KG1 (cell line): ENCODE measurements at places on chromosomes 16 and 17.

GRCh38 chr17:71022758-71023157 is 853.4 kb downstream of the KCNJ2 start:
- DNase-seq = no peak

- DNase-seq = no peak
Measured at GRCh38 chr16:81551821-81552304, 107.3 kb downstream of the CMIP start.

DNA sequence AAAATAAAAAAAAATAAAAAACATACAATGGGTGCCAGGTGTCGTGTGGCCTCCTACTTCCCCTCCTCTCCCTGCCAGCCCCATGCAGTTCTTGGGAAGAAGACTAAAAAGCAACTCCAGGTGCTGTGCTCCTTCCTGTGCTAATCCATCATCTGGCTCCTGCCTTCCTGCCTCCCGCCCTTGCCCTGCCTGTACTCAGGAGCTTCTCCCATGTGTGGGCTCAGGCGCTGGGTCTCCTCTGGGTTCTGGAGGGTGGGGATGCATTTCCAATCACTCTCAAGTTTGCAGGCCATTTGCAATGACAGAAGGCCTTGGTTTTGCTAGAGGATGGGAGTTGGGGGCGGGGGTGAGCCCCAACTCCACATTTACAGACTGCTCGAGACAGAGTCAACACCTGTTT is 122.9 kb downstream of the SDK2 start:
- DNase-seq = no peak

DNA sequence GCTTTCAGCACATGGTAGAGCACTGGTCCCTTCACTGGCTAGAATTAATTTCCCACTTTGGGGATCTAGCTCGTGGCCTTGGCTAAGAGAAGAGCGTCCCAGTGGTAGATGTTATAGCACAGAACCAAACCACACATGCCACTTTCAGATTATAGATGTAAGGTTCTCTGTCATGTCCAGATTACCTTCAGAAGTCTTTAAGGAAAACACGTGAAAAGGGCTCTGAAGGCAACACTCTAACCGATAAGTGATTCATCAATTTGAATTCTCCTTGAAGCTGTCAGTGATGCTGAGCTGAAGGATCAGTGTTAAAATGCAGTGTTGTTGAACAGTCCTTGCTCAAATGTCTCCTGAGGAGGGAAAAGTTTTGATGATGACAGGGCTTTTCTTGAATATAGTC is 43.5 kb upstream of the VPS4A start:
- DNase-seq = no peak

- DNase-seq = no peak
Measured at GRCh38 chr16:70674221-70675014, 11.4 kb downstream of the MTSS2 start.

- no peak for DNase-seq
Measured at GRCh38 chr16:7601100-7601499, 268.5 kb downstream of the RBFOX1 start.

GRCh38 chr17:1546292-1546922 is 16.2 kb downstream of the PITPNA start:
- no peak for DNase-seq

- DNase-seq = no peak
Measured at GRCh38 chr17:30352240-30352814, 18.5 kb upstream of the TMIGD1 start.

- no peak for DNase-seq
Measured at GRCh38 chr16:68776821-68777485, 39.9 kb downstream of the CDH1 start.

DNA sequence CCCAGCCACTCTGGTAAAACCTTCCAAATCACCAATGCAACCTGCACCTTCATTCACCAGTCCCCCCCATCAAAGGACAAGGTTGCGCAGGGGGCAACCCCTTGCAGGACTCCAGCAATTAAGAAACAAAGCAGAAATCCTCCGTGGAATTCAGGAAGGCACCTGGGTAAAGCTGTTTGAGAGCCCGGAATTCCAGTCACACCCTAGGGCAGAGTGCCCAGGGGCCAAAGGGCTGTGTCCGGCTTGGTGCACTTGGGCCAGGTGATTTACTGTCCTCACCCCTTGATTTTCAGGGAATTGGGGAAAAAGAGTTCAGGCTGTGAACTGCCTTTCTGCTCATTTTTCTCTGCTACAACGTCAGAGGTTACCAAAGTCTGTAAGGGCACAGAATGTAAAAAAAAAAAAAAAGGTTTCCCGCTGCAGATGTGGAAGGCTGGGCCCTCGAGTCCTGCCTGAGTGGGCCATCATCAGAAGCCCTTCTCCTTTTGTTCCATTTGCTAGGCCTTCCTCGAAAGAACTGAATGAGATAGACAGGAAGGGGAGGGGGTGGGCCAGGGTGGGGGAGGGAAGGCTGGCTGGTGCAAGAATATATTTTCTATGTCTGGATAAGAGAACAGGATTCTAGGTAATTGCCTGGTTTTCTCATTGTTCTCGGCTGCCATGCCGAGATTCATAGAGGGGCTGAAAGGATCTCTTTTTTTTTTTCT is 266.5 kb upstream of the PSMD7 start:
- no peak for DNase-seq

GRCh38 chr17:9839433-9839832 is 13.7 kb downstream of the GLP2R start:
- no peak for DNase-seq

GRCh38 chr17:40190197-40191021 is 13.1 kb downstream of the RAPGEFL1 start:
- DNase-seq = no peak

DNA sequence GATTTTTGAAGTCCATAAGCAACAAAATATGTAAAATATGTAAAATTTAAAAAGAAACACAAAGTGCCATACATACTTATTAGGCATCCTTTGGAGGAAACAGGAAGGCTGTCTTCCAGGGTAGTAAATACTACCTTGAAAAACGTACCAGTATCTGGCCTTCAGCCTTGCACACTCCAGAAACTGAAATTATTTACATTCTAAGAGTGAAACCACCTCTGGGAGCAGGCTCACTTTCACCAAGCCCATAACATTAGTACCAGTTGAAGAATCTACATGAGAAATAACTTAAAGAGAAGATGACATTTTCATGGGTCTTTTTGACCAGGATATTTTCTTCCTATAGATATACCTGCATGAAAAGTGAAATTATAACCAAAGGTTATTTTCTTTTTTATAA is 6.4 kb downstream of the KRTAP9-1 start:
- DNase-seq = no peak

DNA sequence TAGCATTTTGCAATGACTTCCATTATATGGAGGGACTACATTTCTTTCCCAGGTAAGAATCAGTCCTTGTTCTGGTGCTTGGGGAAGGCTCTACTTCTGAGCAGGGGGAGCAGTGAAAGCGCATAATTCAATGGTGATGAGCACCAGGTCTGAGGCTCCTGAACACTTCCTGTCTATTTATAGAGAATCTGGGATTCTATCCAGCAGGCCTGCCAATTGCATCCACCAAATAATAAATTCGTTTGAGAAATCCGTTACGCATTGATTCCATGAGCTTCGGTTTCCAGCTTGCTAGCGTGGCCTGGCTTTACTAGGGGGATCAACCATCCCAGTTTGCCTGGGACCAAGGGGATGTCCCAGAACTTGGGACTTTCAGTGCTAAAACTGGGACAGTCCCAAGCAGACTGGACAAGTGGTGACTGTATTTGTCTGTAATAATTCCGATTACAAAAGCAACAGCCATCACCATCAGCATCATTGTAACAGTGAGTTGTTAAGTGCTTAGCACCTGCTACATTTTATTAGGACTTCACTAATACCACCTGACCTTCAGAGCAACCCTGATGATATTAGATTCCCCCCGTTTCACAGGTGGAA is 349.9 kb downstream of the MAF start:
- DNase-seq = no peak

GRCh38 chr16:48282636-48283263 is 35.4 kb upstream of the ABCC11 start:
- DNase-seq = no peak

DNA sequence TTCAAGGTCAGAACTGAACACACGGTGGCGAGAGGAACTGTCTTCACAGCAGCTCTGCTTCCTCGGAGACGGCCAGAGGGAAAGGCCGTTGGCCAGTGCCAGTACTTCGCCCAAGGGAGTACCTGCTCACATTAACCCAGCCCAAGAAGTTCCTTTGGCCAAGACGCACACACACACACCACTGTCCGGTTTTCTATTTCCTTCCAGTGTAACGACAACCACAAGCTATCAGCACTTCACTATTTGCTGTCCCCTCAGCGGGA is 744 bp upstream of the GGNBP2 start:
- peak; percentile 67 for DNase-seq

DNA sequence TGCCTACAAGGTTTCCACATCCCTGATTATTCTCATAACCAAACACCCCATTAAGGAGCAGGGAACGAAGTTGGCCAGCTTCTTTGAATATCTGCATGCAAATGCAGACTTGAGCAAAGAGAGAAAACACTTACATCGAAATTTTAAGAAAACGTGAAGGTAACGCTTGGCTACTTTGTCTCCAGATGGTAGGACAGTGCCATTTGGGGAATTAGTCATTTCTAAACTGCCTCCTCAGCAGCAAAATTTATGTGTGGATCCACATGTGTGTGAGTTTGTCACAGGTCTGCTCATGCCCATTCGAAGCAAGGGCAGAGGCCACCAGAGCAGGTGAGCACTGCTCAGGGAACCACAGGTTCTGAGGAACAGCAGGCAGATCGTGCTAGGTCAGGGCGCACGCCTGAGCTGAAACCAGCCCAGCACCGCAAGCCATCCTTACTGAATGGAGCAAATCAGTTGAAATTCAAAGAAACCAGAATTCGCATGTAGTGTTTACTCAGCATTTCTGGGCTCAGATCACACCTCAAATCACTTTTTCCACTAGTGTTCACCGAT is 80.1 kb downstream of the SOCS1 start:
- no peak for DNase-seq

GRCh38 chr16:63216696-63217423 is 1180.6 kb upstream of the CDH8 start:
- DNase-seq = no peak

DNA sequence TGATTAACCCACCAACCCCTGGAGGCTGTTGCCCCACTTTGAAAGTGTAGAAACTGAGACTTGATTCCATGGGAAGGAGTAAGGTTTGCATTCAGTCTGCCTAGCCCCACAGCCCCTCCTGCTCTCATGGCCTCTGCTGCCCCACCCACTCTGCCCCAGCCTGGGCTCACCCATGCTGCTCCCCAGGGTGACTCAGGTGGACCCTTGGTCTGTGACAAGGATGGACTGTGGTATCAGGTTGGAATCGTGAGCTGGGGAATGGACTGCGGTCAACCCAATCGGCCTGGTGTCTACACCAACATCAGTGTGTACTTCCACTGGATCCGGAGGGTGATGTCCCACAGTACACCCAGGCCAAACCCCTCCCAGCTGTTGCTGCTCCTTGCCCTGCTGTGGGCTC is 6.5 kb downstream of the PRSS41 start:
- DNase-seq = no peak

DNA sequence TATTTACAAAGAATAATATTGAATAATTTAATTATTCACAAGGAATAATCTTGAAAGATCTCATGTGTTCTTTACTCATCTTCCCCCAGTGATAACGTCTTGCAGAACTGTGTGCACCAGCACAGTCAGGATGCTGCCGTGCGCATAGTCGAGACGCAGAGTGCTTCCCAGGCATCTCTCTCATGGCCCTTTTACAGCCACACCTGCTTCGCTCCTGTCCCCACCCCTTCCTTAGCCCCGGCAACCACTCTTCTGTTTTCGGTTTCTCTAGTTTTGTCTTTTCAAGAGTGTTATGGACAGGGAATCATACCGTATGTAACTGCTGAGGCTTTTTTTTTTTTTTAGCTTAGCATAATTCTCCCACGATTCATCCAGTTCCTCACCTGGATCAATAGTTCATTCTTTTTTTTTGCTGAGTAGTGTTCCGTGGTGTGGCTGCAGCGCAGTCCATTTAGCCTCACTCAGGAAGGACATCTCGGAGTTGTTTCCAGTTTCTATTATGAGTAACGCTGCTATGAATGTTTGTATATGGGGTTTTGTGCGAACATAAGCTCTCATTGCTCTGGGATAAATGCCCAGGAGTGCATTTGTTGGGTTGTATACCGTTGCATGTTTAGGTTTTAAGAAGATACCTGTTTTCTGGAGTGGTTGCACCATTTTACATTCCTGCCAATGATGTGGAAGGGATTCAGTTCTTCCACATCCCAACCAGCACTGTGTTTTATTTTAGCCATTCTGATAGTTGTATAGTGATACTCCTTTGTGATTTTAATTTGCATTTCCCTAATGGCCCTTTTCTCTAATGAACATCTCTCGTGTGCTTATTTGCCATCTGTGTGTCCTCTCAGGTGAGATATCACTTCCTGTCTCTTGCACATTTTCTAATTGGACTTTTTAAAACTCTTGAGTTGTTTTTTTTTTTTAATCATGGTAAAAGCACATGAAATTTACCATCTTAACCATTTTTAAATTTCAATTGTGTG is 47.6 kb downstream of the SEC14L1 start:
- no peak for DNase-seq

- DNase-seq = no peak
Measured at GRCh38 chr17:65662196-65662595, 100.7 kb upstream of the AXIN2 start.

- no peak for DNase-seq
Measured at GRCh38 chr16:89395150-89396142, 94.9 kb downstream of the ANKRD11 start.

DNA sequence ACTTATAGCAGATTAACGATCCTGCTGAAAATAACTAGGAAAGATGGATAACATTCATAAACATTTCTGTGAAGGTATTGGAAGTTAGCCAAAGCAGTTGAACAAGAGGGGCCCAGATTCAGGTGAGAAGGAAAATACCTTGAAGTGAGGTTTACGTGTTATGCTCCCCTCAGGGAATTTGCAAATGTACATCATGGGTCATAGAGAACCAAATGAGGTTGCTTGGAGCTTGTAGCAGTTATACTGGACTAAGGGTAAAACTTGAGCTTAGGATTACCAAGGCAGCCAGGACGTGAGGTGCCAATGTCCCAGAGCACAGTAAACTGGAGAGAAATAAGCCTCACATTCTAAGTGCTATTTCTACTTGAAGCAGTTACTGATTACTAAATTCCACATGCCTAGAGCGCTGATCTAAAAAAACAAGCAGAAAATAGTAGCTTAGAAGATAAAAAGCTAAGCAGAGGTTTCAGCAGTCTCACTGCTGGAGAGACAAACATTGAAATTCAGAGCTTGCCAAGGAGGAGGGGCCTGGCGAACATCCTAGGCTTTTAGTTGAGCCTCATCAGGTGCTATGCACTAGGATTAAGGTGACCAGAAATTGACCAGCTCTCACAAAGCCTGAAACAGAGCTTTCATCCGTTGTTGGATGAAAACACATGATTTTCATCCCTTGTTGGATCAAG is 136.7 kb upstream of the FAM20A start:
- no peak for DNase-seq

- DNase-seq = no peak
Measured at GRCh38 chr16:89700649-89701424, 668 bp downstream of the SPATA2L start.
